ENCODE measurements at places on chromosomes 3 and 15.

DNA sequence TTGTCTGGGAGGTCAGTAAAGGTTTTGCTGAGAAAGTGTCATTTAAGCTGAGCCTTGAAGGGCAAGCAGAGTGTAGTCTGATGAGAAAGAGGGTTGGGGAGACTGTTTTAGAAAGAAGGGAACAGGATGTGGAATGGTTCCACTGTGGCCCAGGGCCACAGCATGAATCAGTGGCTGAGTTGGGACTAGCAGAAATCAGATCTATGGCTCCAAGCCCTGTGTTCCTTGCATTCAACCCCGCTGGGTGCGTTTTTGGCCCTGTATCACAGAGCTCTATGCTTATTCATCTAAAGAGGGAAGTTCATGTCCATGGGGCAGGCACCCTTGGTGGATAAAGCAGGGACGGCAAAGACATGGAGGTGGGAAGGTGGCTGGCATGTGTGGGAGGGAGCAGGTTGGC is 151.3 kb downstream of the CACNA1D start:
- no peak for DNase-seq

DNA sequence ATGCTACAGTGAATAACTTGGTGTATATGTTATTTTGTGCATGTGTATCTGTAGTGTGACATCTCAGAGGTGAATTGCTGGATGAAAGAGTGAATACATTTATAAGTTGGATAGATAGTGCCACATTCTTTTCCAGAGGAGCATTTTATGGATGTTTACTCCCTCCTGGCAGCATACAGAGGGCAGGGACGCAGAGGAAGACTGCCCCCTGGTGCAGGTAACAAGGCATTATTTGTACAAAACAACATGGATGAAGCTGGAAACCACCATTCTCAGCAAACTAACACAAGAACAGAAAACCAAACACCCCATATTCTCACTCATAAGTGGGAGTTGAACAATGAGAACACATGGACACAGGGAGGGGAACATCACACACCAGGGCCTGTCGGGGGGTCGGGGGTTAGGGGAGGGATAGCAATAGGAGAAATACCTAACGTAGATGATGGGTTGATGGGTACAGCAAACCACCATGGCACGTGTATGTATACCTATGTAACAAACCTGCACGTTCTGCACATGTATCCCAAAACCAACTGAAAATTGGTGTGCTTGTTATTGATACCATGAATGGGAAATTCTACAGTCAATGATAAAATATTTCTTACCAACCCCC is 57.9 kb upstream of the CTXND1 start:
- peak; percentile 25 for DNase-seq

GRCh38 chr3:11212784-11213183 is 58.5 kb downstream of the HRH1 start:
- DNase-seq: no peak

GRCh38 chr15:54577476-54578250 is 599.4 kb downstream of the UNC13C start:
- no peak for DNase-seq

GRCh38 chr3:16307832-16308531 is 43.0 kb downstream of the OXNAD1 start:
- no peak for DNase-seq

DNA sequence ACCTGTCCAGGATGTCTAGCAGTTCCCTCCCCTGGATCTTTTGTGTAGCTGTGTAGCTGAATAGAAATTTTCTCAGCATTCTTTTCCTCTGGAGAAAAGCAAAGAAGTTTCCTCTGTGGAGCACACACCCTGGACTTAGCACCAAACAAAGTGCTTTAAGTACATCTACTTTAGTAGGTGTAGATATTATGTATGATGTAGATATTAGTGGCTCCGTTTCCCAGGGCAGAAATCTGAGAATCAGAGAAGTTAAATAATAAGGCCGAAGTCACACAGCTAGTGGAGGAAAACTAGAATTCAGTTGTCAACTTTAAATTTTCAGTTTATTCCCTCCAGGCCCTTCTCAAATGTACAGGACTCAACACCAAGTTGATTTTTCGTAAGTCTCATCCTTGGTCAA is 401.7 kb upstream of the NR2F2 start:
- DNase-seq: no peak

DNA sequence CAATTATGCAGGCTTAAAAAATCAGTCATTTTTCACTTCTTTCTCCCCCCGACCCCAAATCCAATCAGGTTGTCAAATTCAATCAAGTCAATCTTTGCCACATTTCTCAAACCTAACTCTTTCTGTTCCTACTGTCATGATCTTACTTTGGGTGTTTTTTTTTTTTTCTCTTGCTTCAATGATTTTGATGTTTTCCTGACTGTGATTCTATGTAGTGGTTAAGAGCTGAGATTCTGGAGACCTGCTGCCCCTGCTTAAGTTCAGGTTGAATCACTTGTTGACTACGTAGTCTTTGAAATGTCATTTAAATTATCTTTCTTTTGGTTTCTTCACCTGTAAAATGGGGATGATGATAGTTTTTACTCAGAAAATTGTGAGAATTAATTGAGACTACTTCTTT is 117.5 kb downstream of the TPRG1 start:
- no peak for DNase-seq

DNA sequence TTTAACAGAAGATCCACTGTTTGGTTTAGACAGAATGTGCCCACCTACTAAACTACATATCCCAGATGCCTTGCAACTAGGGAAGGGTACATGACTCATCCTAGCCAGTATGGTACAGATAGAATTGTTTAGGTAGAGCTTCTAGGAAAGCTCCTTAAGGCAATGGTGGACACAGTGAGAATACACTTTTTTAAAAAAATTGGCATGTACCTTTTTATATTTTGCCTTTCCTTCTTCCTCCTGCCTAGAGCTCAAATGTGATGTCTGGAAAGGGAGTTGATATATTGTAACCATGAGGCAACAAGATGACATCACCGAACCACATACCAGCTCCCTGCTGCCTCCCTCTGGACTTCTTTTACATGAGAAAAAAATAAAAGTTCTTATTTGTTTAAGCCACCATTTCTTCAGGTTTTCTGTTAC is 14.4 kb upstream of the C3orf80 start:
- peak; percentile 63 for DNase-seq

DNA sequence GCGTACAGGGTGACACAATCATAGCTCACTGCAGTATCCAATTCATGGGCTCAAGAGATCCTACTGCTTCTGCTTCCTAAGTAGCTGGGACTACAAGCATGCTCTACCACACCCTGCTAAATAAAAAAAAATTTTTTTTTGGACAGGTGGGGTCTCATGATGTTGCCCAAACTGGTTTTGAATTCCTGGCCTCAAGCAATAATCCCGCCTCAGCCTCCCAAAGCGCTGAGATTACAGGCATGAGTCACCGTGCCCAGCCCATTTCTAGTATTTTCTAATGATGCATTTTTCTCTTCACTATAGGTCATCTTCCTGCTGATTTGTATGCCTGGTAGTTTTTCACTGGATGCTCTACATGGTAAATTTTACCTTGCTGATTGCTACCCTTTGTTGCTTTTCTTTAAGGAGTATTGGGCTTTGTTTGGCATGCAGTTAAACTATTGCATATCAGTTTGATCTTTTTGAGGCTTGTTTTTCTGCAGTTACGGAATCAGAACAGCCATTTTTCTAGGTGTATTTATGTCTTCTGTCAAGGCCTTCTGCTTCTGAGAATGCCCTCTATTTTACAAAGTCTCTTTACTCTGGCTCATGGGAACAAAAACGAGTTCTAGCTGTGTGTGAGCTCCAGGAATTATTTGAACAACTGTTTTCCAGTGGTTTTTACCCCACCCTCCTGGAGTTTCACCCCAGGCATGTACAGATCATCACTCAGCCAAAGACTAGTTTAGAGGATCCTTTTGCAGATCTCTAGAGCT is 14.2 kb upstream of the NPTN start:
- DNase-seq: no peak

DNA sequence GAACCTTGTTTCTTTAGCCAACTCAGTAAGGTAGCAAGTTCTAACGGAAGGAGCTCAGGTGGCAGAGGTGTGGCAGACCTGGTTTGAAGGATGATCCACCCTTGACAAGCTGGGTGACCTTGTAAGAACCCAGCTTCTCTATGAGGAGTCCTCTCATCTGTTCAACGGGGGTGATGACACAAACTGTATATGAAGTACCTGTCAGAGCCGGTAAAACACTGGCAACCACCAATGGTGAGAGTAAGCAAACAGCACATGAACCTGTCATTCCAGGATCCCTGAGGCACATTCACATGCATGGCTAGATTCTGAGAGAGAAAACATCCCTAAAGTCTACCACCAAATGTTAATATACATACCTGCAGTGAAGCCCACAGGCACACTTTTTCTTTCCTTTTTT is 2.4 kb downstream of the SCAP start:
- DNase-seq: peak; percentile 30

DNA sequence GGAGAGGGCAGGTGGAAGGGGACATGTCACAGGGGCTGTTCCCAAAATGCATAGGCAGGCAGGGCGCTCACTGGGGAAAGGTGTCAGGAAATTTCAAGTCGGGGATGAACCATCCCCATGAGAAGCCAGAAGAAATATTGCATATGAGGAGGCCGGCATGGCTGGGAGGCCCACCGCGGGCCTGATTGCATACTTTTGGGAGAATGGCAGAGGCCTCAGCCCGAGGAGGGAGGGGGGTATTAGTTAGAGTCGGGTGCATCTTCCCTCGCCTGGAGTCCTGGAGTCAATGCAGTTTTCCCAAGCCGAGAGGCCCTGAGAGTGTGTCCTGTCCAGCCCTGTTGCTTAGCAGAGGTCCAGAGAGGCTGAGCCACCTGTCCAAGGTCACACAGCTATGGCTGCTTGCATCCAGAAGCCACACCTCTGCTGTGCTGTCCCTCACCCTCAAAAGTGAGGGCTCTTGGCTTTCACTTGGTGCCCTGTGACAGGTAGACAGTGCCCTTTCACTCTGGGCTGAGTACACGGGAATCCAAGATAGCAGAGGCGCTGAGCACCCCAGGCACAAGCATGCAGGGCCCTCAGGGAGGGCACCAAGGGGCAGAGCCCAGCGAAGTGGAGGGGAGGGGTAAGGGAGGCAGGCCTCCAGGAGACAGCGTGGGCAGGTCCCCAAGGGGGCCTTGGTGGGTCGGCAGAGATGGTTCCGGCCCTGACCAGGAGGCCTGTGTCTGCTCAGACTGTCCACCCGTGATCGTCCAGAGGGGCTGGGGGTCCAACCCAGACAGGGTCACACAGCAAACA is 48.5 kb downstream of the GRIP2 start:
- peak; percentile 45 for DNase-seq

GRCh38 chr3:152040319-152040718 is 166.9 kb downstream of the SUCNR1 start:
- DNase-seq: no peak

DNA sequence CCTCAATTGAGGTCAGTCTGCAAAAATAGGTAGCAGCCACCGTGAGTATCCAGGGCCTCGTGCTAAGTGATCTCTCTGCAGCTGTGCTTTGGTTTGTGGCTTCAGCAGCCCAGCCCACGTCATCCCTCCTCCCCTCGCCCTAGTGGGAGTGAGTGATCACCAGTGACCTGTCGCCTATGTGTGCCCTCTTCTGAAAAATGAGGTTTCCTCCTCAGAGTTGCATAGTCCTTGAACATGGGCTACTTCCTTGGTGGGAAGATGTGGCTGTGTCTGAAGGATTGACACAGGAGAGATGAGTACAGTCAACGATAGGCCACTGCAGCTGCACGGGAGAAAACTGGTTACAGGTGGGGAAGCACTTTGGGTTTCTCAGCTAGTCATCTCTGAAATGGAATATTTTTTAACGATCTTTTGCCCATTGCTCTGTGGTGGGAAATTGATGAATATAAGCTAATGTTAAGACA is 144.8 kb upstream of the BHLHE40 start:
- DNase-seq: no peak

DNA sequence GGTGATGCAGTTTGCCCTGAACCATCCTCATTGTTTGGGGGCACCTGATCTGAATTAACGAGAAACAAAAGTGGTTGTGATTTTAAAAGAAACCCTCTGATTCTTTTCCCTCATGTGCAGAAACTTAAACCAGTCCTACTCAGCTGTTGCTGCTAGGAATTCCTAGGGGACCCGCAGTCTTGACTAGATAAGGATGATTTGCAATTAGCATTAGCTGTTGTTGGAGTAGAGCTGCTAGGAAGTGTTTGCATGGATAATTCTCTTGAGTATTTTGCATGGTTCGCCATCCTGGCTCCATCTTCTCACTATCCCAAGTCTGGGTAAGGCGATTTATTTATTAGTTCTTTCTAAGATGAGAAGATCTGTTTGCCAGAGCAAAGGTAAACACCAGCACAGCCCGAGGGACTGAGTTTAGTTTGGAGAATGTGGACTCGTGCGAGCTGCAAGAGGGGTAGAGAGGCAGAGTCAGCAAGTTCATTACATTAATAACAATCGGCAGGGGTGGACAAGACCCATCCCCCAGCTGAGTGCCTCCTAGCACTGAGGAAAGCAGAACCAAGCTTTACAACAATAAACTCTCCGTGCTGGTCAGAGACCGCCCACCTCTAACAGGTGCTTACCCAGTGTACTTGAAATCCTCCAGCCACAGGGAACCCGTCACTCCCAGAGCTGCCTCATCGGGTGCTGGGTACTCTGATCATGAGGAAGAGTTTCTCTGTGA is 4.1 kb downstream of the FGD5 start:
- no peak for DNase-seq

DNA sequence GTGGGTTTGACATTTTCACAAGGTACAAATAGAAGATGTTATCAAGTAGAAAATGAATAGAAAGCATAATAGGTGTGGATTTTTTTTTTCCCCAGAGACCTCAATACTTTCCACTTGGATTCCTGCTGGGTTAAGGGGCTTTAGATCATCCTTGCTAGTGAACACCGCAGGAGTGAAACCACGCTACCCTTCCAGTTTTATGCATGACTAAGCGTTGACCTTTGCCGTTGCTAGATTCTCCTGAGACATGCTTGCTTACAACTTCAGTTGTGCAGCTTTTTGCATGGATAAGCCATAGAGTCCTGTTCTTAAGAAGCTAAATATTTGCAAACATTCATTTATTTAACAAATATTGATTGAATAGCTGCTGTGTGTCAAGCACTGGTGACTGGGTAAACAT is 299.7 kb upstream of the LMCD1 start:
- peak; percentile 61 for DNase-seq

DNA sequence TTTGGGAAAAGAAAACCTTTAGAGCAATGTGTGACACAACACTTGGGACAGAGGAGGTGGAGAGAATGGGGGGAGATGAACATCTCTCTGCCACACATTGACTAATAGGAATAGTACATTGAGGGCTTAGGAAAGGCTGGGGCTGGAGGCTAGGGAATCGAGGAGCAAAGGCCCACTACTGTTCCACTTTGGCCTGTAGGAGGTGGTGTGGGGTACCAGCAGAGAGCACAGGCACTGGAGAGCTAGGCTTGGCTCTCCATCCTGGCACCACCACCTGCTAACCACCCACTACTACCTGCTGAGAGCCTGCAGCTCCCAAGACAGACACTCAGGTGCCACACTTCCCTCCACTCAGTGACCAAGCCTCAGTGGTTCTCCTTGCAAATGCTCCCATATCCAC is 19.4 kb downstream of the CCDC32 start:
- DNase-seq: no peak

All from renal cortical epithelial cell (primary cell).